ENCODE measurements at places on chromosomes 13 and 19. TPM values are rescaled to one million over a fixed set of nuclear protein-coding genes. Genes with fewer than 3 reads are reported as not detected.

The GRK1 gene
- total RNA-seq: 0.54 TPM

The KASH5 gene
- total RNA-seq: 0.26 TPM

The FCAR gene
- total RNA-seq: not detected

The MVB12A gene
- 107 TPM for total RNA-seq

Data from endothelial cell (in vitro differentiated cells).